ENCODE measurements at places on chromosomes 1 and 21. TPM values are rescaled to one million over a fixed set of nuclear protein-coding genes. Genes with fewer than 3 reads are reported as not detected.

- no peak for DNase-seq
Observed at GRCh38 chr1:3024019-3024418, 2.8 kb downstream of the ACTRT2 start.

GRCh38 chr1:94793296-94793656, 26.9 kb upstream of the SLC44A3 start:
- DNase-seq: peak; percentile 36

CCDC181 gene
- total RNA-seq: 1.1 TPM

DNA sequence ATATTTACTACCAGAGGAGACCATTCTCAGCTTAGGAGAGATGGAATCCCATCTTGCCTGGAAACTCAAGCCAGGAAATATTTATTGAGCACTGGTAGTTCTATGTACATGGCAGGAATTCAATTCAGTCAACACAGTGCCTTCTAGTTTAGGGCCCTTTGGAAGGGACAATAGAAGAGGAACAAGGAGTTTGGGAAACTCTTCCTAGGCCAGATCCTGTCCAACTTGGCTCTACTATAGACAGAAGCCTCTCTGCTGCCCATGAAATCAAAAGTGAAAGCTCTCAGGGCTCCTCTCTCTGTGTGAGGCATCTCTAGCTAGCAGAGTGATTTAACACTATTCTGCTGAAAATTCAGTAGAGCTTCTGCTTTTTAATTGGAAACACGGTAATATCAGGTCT, 244.6 kb upstream of the MAP1LC3C start:
- DNase-seq: no peak

DNA sequence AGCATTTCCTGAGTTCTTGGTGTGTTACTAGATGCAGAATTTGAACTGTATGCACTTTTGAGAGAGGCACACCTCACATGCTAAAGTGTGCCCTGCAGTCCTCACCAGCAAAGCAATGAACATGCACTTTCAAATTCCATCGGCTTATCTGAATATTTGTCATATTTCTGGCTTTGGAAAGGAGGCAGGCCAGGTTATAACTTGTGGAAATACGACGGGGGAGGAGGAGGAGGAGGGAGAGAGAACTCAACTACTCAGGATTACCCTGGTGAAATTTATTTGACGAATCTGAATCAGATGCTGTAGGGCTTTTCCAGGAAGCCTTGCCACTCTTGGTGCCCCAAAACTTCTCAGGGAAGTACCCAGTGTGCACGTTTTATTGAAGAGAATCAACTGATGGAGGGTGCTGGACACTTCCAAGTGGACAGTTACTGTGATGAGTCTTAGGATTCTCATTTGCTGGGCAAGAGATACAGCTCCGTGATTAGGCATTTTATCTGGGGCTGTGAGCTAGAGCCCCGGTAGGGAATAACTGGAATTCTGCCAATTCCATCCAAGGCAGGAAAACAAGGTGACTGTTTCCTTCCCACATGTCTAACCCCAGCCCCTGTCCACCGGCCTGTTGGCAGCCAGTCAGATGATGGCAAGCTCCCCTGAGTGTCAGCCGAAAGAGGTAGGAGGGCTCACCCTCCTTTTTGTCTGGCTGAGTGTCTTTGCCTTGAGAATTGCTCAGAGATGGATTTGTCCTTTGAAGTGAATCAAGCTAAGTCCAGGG, 3.8 kb downstream of the PDPN start:
- peak; percentile 57 for DNase-seq

DNA sequence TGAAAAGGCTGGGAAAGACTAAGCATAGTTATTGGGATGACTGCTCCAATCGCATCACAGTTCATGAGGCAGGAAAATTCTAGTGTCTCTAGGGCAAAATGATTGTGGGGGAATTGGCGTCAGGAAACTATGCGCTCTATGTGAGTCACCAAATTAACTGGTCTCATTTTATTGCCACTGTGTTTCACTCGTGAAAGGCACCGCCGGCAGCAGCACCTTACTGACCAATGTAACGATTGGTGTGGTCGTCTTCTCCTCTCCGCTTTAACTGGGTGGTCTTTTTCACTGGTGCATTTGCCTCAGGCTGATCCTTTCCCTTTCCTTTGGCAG, 83.5 kb downstream of the SPAG17 start:
- DNase-seq: peak; percentile 67

- no peak for DNase-seq
Observed at GRCh38 chr1:18736958-18737357, 106.3 kb downstream of the PAX7 start.

DNA sequence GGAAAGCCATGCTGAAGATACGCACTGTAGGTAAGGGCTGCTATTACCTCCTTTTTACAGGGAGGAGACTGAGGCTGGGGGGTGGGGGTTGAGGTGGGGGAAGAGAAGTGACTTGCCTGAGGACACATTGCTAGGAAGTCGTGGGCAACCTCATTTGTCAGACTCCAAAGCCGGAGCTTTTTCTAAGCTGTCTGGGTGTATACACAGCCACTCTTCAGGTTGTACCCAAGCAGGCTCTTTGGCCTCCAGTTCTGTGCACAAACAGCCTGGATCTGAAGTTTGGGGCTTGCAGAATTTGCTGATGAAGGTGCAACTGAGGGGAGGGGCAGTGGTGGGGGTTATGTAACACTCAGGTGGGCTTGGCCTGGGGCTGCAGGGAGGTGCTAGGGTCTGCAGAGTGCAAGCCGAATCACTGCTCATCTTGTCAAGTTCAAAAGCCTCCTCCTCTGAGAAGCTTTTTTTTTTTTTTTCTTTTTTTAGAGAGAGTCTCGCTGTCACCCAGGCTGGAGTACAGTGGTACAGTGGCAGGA, 16.9 kb downstream of the TINAGL1 start:
- no peak for DNase-seq

CAPZB gene
- 459 TPM for total RNA-seq

DNA sequence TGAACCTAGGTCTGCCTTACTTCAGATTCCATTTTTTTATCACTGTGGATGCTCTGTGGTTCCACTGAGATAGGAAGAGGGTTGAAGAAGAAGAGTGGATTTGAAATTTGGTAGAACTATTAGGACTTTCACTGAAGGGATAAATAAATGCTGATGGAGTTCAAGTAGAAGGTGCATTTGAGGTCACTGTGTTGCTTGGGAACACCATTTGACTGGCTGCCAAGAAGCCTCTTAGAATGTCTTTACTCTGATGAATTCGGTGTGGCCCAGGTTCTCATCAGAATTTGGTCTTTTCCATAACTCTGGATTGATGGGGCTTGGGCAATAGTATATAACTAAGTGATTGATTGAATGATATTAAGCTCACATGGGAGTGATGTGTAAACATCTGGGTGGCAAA, 11.9 kb downstream of the XPR1 start:
- no peak for DNase-seq

GRCh38 chr1:156090138-156090839, 8.0 kb upstream of the MEX3A start:
- DNase-seq: no peak

DNA sequence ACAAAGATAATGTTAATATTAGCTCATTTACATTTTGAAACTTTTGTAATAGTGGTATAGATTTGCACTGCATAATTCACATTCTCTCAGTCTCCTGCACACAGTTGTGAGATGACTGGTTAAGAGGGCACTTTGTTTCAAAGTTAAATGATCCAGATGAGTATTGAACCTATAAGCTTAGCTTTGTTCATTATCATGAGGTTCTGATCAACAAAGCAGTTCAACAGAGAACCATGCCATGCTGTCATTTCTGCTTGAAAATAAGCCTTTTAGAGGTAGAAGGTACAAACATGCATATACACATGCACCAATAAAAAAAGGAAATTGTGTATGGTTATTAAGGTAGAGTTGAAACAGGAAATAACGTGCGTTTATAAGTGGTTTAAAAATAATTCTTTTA, 4.8 kb downstream of the RAP1A start:
- no peak for DNase-seq

POTED gene
- total RNA-seq: not detected

GRCh38 chr1:92848201-92848600, 16.4 kb downstream of the RPL5 start:
- DNase-seq: no peak

TIAM1 gene
- 17.8 TPM for total RNA-seq

- peak; percentile 61 for DNase-seq
Observed at GRCh38 chr1:41072051-41072450, 50.5 kb upstream of the SLFNL1 start.

GRCh38 chr1:160428655-160429054, 28.3 kb downstream of the VANGL2 start:
- peak; percentile 43 for DNase-seq

ZBTB18 gene
- 15.5 TPM for total RNA-seq

DNA sequence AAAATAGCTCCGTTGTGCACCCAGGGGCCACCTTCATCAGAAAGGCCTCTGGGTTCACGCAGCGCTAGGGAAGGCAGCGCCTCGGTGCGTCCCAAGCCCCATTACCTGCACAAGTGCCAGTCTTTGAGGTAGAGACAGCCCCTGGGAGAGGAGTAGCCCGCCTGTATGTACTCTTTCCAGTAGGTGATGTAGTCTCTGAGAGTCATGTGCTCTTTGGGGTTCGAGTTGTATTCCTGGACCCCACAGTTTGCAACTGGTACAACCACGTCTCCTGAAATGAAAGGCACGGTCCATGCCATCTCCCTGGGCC, 601 bp downstream of the JMJD4 start:
- no peak for DNase-seq

DNA sequence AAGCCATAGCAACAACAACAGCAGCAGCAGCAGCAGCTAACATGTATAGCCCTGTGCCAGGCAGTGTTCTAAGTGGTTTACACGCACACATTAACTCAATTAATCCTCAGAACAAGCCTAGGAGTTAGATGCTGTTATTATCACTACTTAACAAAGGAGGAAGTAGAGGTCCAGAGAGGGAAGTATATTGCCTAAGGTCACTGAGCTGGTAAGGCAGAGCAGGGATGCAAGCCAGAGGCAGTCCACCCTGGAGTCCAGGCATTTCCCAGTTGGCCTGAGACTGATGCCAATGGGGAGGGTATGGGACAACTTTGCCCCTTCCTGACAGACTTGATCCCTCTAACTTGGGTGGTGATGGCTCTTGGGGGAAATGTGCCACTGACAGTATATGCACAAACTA, 6.8 kb downstream of the CDC14A start:
- DNase-seq: no peak

GRCh38 chr1:62903982-62904855, 120.3 kb downstream of the ATG4C start:
- no peak for DNase-seq

DNA sequence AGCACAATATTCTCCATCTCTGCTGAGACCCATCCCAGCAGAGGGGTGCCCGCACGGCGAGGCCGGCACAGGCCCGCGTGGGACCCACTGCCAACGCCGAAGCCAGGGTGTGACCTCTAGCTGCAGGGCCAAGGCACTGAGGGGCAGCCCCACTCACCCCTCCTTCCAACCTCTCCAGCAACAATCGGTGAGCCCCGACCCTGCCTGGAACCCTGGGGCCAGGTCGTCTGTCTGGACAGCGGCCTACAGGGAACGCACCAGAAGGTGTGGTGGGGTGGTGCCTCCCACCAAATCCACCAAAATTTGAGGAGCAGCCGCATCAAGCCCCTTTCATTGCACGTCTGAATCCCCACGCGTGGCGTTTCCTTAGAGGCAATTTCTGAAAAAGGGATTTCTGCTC, 63.0 kb upstream of the ADARB1 start:
- no peak for DNase-seq

FCGR3B gene
- total RNA-seq: not detected

- DNase-seq: no peak
Observed at GRCh38 chr1:59819566-59820438, 5.1 kb downstream of the HOOK1 start.

- no peak for DNase-seq
Observed at GRCh38 chr1:178399177-178399728, 97.5 kb downstream of the CLEC20A start.

DNA sequence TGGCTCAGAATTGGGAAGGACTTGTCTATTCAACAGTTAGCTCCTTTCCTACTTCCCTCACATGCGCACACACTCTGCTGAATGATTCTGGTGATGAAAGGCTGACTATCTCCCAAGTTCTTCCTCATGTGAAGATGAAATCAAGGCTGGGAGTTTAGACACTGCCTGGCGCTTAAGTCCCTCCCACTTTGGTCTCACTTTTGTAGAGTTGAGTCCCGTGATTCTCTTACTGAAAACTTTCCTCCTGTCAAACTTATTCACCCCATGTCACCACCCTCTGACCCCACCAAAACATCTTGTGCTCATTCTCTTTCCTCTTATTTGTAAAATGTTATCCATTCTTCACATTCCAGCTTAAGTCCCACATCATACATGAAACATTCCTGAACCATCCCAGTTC, 8.4 kb upstream of the MRPS6 start:
- DNase-seq: no peak

CDC42BPA gene
- total RNA-seq: 31.2 TPM

NDUFS5 gene
- total RNA-seq: 313 TPM

GRCh38 chr1:225699336-225699735, 46.4 kb upstream of the ENAH start:
- DNase-seq: peak; percentile 35

SCAMP3 gene
- 70.3 TPM for total RNA-seq

DNA sequence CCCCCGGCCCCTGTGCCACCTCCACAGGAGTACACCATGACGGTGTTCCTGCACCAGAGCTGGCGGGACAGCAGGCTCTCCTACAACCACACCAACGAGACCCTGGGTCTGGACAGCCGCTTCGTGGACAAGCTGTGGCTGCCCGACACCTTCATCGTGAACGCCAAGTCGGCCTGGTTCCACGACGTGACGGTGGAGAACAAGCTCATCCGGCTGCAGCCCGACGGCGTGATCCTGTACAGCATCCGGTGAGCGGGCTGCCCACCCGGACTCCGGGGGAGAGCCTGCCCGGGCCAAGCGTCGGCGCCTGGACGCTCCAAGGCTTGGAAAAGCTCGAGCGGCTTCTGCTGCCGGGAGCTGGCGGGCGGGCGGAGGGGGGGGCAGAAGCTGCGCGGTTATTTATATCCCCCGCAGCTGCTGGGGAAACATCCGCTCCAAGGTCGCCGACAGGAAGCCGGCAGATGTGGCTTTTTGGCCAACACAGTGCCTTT, 6.4 kb downstream of the GABRD start:
- no peak for DNase-seq

GRCh38 chr21:45977396-45977795, 4.2 kb upstream of the COL6A1 start:
- no peak for DNase-seq

CFAP74 gene
- not detected for total RNA-seq

GRCh38 chr1:65434255-65434654, 13.8 kb downstream of the LEPR start:
- DNase-seq: no peak

GUK1 gene
- total RNA-seq: 214 TPM

GRCh38 chr1:2089051-2089450, 38.8 kb downstream of the PRKCZ start:
- DNase-seq: no peak

ESPN gene
- total RNA-seq: 0.96 TPM

- DNase-seq: no peak
Observed at GRCh38 chr1:172135076-172135672, 285.3 kb upstream of the C1orf105 start.

- DNase-seq: no peak
Observed at GRCh38 chr1:109863667-109864046, 47.0 kb upstream of the CSF1 start.

All from astrocyte (in vitro differentiated cells and primary cell).